ENCODE measurements at places on chromosomes 3 and 15. TPM values are rescaled to one million over a fixed set of nuclear protein-coding genes. Genes with fewer than 3 reads are reported as not detected.
A peak's percentile ranks its signal among the peaks of the same experiment; 100 is the strongest.

- no peak overlapping the region for H3K4me3 ChIP-seq
- no peak overlapping the region for H3K27ac ChIP-seq
- no peaks in the 10 kb centered on the region for H3K36me3 ChIP-seq
- H3K27me3 ChIP-seq = peaks cover 59% of the 10 kb centered on the region
These were observed 137.7 kb upstream of the MB21D2 start for GRCh38 chr3:193055352-193055751.

DNA sequence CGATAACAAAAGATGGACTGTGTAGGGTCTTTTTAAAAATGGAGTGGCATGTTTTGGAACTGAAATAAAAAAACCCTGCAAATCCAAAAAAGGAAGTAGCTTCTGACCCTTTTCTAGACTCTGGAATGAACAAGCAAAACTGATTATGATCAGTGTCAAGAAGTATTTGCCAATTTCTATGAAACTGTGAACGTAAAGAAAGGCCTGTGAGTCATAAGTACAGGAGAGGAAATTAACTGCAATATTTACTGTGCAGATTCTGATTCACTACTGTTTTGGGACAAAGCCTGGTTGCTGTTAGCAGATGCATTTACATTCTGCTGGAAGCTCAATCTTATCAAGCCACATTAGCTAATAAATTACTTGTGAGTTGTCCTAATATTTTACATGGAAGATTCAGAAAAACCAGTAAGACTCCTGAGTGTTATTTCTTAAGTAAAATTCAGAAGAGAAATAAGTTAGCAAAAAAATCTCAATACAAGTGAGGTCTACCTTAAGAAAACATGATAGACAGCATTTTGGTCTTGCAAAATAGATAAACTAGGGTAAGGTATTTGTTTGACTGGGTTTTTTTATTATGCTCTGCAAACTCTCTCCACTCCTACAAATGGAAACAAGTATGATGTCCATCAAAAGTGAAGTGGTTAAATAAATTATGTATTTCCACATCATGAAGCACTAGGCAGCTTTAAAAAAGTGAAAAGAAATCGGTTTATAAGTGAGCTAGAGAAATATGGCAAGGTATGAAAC lies 90.2 kb upstream of the LMOD3 start:
- H3K4me1 ChIP-seq = no peaks in the 10 kb centered on the region
- H3K36me3 ChIP-seq = no peaks in the 10 kb centered on the region
- no peak overlapping the region for H3K27ac ChIP-seq
- no peak for DNase-seq
- H3K4me3 ChIP-seq = no peak overlapping the region

DNA sequence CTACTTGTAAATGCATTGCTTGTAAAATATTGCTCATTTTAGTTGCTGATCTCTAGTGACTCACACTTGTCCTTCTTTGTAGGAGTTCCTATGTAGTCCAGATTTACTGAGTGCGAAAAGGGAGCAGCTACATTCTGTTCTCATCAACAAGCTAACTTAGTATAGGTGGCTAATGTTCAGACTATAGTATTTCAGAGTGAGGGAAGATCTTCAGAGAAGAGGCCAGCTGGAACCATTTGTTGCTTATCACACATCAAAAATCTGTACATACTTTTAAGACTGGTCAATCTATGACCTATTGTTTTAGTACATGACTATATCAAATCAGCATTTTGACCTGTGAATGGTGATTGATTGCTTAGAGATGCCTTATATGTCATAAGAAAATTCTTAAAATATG lies 71.3 kb upstream of the THSD4 start:
- H3K27ac ChIP-seq = no peak overlapping the region
- H3K36me3 ChIP-seq = no peaks in the 10 kb centered on the region
- H3K4me3 ChIP-seq = no peak overlapping the region
- DNase-seq = no peak
- H3K4me1 ChIP-seq = peaks cover 12% of the 10 kb centered on the region

- DNase-seq = no peak
- H3K36me3 ChIP-seq = no peaks in the 10 kb centered on the region
- H3K4me1 ChIP-seq = no peaks in the 10 kb centered on the region
- H3K27me3 ChIP-seq = no peaks in the 10 kb centered on the region
- no peak overlapping the region for H3K4me3 ChIP-seq
- H3K27ac ChIP-seq = no peak overlapping the region
These were observed 187.2 kb downstream of the OSBPL10 start for GRCh38 chr3:31793821-31794220.

DNA sequence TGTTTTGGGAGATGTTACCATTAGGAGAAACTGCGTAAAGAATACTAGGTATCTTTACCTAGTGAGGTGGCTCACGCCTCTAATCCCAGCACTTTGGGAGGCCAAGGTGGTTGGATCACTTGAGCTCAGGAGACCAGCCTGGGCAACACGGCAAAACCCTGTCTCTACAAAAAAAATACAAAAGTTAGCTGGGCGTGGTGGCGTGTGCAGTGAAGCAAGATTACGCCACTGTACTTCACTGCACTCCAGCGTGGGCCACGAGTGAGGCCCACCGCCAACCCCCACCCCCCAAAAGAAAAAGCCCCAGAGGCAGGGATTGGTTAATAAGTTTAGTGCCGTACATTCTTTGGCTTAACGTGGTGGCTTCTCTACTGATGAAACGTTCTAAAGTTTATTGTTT lies 23.5 kb downstream of the TRIM71 start:
- no peaks in the 10 kb centered on the region for H3K36me3 ChIP-seq
- no peaks in the 10 kb centered on the region for H3K4me1 ChIP-seq
- no peak for DNase-seq

DNA sequence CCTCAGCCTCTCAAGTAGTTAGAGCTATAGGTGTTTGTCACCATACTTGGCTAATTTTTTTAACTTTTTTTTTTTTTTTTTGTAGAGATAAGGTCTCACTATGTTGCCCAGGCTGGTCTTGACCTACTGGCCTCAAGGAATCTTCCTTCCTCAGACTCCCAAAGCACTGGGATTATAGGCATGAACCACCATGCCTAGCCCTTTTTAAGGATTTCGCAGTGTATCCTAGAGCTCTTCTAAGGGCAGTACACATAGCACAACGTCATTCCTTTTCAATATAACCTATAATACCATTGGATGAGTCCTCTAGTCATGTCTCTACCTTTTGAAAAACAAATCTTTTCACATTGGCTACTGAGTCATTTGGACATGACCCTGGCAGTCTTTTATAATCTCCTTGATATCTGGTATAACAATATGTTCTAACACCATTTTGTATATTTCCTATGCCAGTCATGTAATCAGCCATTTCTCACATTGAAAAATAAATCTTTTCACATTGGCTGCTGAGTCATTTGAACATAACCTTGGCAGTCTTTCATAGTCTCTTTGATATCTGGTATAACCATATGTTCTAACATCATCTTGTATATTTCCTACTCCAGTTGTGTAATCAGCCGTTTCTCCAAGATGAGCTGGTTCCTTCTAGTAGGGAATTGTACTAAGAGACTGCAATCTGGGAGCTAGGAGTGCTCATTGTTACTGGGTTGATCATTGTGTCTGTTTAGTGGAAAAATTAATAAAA lies 944.7 kb downstream of the MCTP2 start:
- H3K36me3 ChIP-seq = no peaks in the 10 kb centered on the region
- DNase-seq = no peak
- H3K4me1 ChIP-seq = no peaks in the 10 kb centered on the region

- no peak for DNase-seq
- no peaks in the 10 kb centered on the region for H3K4me1 ChIP-seq
- H3K27me3 ChIP-seq = no peaks in the 10 kb centered on the region
- H3K4me3 ChIP-seq = no peak overlapping the region
- no peaks in the 10 kb centered on the region for H3K36me3 ChIP-seq
- H3K27ac ChIP-seq = no peak overlapping the region
These were observed 57.4 kb downstream of the EEFSEC start for GRCh38 chr3:128210711-128211110.

DNA sequence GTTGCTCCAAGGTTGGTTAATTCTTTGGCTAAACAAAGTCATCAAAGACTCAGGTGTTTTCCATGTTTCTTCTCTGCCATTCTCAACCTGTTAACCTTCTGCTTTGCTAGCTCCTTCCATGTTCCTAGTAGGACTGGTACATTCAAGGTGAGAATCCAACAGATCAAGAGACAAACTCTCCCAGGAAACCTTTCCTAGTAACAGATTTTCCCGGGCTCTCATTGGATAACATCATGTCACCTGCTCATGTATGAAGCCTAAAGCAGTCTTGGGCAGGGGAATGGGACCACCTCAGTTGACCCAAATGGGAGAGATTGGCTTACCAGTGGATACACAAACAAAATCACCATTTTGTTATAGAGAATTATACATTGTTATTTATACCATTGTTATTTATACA lies 14.9 kb downstream of the SEMA6D start:
- DNase-seq = no peak
- H3K27ac ChIP-seq = no peak overlapping the region
- no peaks in the 10 kb centered on the region for H3K27me3 ChIP-seq

DNA sequence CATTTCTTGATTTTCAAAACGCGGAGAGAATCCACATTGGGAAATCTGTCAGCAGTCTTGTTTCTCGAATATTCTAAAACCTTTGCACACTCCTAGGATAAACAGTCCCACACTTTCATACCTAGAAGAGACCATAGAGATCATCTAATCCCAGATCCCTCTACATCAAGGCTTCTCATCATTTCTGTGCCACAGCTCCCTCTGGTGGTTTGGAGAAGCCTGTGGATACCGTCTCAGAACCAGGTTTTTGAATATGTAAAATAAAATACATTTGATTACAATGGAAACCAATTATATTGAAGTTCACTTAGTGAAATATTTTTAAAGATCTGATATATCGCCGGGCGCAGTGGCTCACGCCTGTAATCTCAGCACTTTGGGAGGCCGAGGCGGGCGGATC lies 211.9 kb upstream of the GOLGA6L4 start:
- H3K27ac ChIP-seq = no peak overlapping the region
- H3K27me3 ChIP-seq = peaks cover 11% of the 10 kb centered on the region
- peak; percentile 28 for DNase-seq
- no peaks in the 10 kb centered on the region for H3K4me1 ChIP-seq
- no peaks in the 10 kb centered on the region for H3K36me3 ChIP-seq
- H3K4me3 ChIP-seq = no peak overlapping the region

- no peaks in the 10 kb centered on the region for H3K27me3 ChIP-seq
- H3K36me3 ChIP-seq = no peaks in the 10 kb centered on the region
- no peaks in the 10 kb centered on the region for H3K4me1 ChIP-seq
- no peak overlapping the region for H3K4me3 ChIP-seq
- DNase-seq = no peak
These were observed 993.8 kb downstream of the GBE1 start for GRCh38 chr3:80767604-80768003.

- no peak overlapping the region for H3K27ac ChIP-seq
- H3K27me3 ChIP-seq = peaks cover 12% of the 10 kb centered on the region
- no peak overlapping the region for H3K4me3 ChIP-seq
- DNase-seq = no peak
- no peaks in the 10 kb centered on the region for H3K4me1 ChIP-seq
- H3K36me3 ChIP-seq = no peaks in the 10 kb centered on the region
These were observed 76.9 kb upstream of the FRMD4B start for GRCh38 chr3:69462826-69463100.

Gene GOLGA8Q
- total RNA-seq = not detected

Gene DYNC1LI1
- total RNA-seq = 39.4 TPM

Gene THAP10
- total RNA-seq = 2.8 TPM

Gene TERC
- total RNA-seq = 47.0 TPM

Gene ACAN
- total RNA-seq = not detected

Gene MCTP2
- total RNA-seq = 12.9 TPM

Gene SLC12A1
- total RNA-seq = not detected
